ENCODE measurements at places on chromosomes 4 and X.

DNA sequence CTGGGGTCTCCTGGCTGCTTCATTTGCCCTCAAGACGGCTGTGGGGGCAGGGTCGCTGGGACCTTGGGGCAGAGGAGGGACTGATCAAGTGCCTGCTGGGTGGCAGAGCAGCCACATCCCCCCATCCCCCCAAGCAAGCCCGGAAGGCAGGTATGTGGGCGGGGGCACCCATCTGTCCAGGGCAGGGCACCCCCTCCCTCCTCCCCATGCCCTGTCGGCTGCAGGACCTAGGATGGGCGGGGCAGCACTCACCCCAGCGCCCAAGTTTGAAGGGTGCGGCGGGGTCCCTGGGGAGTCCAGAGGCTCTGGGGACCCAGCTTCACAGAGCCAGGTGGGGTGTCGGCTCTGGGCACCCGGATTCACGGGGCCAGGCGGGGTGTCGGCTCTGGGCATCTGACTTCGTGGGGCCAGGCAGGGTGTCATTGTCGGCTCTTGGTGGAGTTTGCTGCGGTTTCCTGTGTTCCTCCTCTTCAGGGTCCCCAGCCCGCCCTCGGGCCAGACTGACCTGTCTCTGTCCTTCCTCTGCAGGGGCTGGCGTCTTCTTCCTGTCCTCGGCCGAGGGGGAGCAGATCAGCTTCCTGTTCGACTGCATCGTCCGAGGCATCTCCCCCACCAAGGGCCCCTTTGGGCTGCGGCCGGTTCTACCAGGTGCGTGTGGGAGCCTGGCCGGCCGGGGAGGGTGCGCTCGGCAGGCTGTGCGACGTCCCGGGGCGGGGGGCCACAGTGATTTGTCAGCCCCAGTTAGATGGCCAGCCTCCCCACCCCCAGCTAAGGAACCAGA, 22.1 kb downstream of the DOK7 start:
- H3K36me3 ChIP-seq = no peaks in the 10 kb centered on the region
- H3K4me3 ChIP-seq = peak overlapping the region; percentile 57
- DNase-seq = no peak
- H3K4me1 ChIP-seq = peaks cover 20% of the 10 kb centered on the region

DNA sequence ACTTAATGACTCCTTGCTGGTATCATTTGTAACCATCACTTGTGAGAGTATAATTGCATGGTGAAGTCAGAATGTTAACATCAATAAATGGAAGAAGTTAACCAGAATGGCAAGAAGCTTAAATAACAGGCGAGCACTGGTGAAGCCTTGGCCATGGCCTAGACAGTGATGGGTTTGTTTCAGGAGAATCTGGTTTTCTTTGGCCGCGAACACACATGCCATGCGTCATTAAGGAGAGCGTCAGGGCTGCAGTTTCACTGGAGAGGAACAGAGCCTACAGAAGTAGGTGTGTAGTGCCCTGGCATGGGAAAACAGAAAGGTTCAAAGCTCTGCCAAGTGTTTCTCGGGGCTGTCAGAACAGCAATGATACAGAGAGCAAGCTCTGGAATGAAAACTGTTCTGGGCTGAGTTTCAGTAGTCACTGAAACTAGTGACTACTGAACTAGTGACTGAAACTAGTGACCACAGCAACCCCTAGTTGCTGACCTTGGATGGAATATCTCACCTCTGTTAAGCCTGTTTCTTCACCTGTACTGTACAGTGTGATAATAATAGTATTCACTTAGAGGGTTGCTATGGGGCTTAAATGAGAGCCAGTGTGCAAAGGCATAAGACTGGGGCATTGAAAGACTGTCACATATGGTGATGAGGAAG, 93.8 kb downstream of the C4orf51 start:
- no peak overlapping the region for H3K27ac ChIP-seq
- H3K4me3 ChIP-seq = no peak overlapping the region
- no peaks in the 10 kb centered on the region for H3K4me1 ChIP-seq
- H3K36me3 ChIP-seq = peaks cover 11% of the 10 kb centered on the region

DNA sequence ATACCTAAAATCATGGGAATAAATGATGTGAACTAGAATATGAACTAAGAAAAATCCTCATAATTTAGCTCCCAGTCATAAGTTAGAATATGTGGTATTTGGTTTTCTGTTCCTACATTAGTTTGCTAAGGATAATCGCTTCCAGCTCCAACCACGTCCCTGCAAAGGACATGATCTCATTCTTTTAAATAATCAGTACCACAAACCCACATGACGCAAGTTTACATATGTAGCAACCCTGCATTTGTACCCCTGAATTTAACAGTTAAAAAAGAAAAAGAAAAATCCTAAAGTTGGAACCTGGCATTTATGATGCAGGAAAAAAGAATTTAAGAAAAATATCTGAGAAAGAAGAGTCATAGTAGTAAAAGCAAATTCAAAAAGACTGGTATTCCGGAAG, 13.3 kb downstream of the UBA6 start:
- no peak overlapping the region for H3K27ac ChIP-seq
- DNase-seq = no peak
- H3K27me3 ChIP-seq = no peaks in the 10 kb centered on the region

DNA sequence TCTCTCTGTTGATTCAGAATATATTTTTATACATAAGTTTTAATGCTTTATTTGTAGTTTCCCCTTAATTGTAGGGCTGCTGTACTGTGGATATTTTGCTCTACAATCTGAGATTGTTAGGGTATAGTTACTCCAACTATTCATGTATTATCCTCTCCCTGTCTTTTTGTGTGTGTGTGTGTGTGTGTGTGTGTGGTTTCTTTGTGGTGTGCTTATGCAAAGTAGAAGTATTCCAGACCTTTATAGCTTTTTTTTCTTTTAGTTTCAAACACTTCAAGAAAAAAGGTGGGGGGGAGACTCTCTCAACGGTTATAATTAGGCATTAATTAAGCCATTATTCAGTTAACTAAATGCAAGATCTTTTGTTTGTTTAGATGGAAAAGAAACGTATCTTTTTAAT, 6.7 kb downstream of the SMAD1 start:
- H3K27ac ChIP-seq = no peak overlapping the region
- H3K4me3 ChIP-seq = no peak overlapping the region
- peaks cover 29% of the 10 kb centered on the region for H3K4me1 ChIP-seq
- DNase-seq = no peak
- no peaks in the 10 kb centered on the region for H3K27me3 ChIP-seq

GRCh38 chr4:142351958-142352357, 494.1 kb downstream of the INPP4B start:
- no peaks in the 10 kb centered on the region for H3K27me3 ChIP-seq
- peaks cover 5% of the 10 kb centered on the region for H3K36me3 ChIP-seq
- no peak overlapping the region for H3K4me3 ChIP-seq

- no peak for DNase-seq
- no peak overlapping the region for H3K4me3 ChIP-seq
- no peak overlapping the region for H3K27ac ChIP-seq
- no peaks in the 10 kb centered on the region for H3K36me3 ChIP-seq
- no peaks in the 10 kb centered on the region for H3K27me3 ChIP-seq
Measured at GRCh38 chr4:184906480-184907097, 80.8 kb upstream of the ACSL1 start.

GRCh38 chr4:10667701-10668326, 16.8 kb downstream of the CLNK start:
- H3K4me3 ChIP-seq = no peak overlapping the region
- no peaks in the 10 kb centered on the region for H3K36me3 ChIP-seq
- DNase-seq = no peak
- no peaks in the 10 kb centered on the region for H3K27me3 ChIP-seq
- no peaks in the 10 kb centered on the region for H3K4me1 ChIP-seq

GRCh38 chr4:149322203-149322602, 493.4 kb downstream of the IQCM start:
- no peaks in the 10 kb centered on the region for H3K4me1 ChIP-seq
- no peak for DNase-seq
- H3K4me3 ChIP-seq = no peak overlapping the region
- no peaks in the 10 kb centered on the region for H3K27me3 ChIP-seq
- H3K27ac ChIP-seq = no peak overlapping the region

- H3K27me3 ChIP-seq = no peaks in the 10 kb centered on the region
- H3K4me1 ChIP-seq = peaks cover 15% of the 10 kb centered on the region
- no peaks in the 10 kb centered on the region for H3K36me3 ChIP-seq
- H3K27ac ChIP-seq = peak overlapping the region; percentile 34
Measured at GRCh38 chr4:185283723-185284122, 74.3 kb downstream of the SNX25 start.

- DNase-seq = no peak
- H3K27me3 ChIP-seq = peaks cover 46% of the 10 kb centered on the region
- H3K4me3 ChIP-seq = no peak overlapping the region
- no peaks in the 10 kb centered on the region for H3K36me3 ChIP-seq
- H3K27ac ChIP-seq = no peak overlapping the region
- H3K4me1 ChIP-seq = peaks cover 5% of the 10 kb centered on the region
Measured at GRCh38 chr4:107034091-107034995, 1.8 kb downstream of the DKK2 start.

DNA sequence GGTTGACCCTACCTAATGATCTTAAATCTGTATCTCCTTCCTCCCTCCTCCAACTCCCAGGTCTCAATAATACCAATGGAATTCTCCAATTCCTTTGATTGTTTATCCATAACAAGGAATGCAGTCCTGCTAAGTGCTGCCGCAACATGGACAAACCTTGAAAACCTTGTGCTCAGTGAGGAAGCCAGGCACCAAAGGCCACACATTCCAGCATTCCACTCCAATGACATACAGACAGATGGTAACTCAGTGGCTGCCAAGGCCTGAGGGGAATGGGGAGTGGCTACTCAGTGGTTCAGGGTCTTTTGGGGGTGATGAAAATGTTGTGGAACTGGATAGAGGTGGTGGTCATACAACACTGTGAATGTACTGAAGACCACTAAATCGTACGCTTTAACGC, 10.4 kb downstream of the HAUS7 start:
- DNase-seq = no peak
- no peaks in the 10 kb centered on the region for H3K36me3 ChIP-seq
- no peak overlapping the region for H3K4me3 ChIP-seq
- H3K27me3 ChIP-seq = no peaks in the 10 kb centered on the region
- H3K4me1 ChIP-seq = peaks cover 2% of the 10 kb centered on the region

DNA sequence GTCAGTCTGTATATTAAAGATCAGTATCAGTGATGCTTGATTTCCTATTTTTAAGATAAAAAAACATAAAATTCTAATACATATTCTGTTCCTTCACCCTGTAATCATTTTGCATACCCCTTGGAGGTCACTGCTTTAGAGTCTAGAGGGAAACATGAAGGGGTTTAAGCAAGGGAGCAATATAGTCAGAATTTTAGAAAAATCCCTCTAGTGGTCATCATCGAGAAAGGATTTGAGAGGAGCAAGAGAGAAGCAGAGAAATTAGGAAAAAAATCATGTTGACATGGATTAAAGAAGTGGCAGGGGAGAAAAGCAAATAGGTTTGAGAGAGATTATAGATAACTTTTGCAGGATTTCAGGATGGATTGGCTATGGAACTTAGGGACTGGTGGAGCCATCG, 11.1 kb downstream of the APEX2 start:
- no peak overlapping the region for H3K27ac ChIP-seq
- H3K27me3 ChIP-seq = no peaks in the 10 kb centered on the region
- H3K4me1 ChIP-seq = peaks cover 27% of the 10 kb centered on the region
- DNase-seq = no peak

DNA sequence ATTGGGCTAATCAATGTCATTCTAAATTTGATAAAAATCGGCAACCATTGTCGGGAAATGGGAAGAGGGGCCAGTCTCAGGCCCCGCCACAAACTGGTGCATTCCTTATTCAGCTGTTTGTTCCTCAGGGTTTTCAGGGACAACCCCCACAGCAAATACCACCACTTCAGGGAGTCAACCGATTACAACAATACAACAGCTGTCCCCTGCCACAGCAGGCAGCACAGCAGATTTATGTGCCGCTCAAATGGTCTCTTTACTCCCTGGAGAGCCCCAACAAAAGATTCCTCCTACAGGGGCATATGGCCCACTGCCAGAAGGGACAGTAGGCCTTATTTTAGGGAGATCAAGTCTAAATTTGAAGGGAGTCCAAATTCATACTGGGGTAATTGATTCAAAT, 61.8 kb downstream of the ZNF732 start:
- DNase-seq = no peak
- no peaks in the 10 kb centered on the region for H3K27me3 ChIP-seq
- H3K4me1 ChIP-seq = no peaks in the 10 kb centered on the region

DNA sequence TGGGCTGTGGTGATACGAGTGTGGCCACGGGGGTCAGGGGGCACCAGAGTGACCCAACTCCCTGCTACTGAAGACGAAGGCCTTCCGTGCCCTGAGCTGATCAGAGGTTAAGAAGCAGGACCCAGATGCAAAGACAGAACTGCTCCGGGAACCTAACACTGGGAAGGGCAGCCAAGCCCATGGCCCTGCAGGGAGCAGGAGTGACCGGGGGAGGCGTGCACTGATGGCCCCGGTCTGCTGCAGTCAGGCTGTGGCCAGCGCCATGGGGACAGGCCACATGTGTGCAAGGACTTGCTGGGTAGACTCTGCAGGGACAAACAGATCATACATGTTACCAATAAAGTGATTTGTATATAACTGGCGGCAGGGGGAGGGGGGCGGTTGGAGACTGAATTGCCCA, 74.6 kb downstream of the ACOX3 start:
- H3K27me3 ChIP-seq = no peaks in the 10 kb centered on the region
- no peaks in the 10 kb centered on the region for H3K36me3 ChIP-seq
- no peak overlapping the region for H3K27ac ChIP-seq

DNA sequence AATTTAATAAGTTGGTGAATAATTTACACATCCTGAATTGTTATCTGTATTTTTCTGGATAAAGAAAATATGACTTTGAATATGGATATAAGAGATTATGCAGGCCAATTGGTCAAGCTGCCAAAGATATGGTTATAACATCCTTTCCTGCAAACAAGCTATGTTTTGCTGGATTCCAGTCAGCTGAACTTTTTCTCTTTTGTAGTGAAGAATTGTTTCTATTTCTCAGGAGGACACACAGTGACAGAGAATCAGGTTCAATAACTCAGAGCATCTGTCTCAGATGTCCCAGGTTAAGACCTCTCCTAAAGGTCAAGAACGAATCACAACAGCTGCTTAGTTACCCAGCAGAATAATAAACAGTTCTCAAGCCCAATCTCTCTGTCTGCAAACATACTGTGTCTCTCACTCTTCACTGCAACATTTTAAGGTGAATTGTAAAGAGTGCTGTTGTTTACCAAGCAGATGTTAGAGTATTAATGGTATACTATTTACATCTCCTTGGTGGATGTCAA, 189.5 kb upstream of the ANKRD50 start:
- no peak for DNase-seq
- H3K27me3 ChIP-seq = no peaks in the 10 kb centered on the region
- no peak overlapping the region for H3K4me3 ChIP-seq
- H3K27ac ChIP-seq = no peak overlapping the region
- peaks cover 23% of the 10 kb centered on the region for H3K4me1 ChIP-seq
- H3K36me3 ChIP-seq = no peaks in the 10 kb centered on the region

DNA sequence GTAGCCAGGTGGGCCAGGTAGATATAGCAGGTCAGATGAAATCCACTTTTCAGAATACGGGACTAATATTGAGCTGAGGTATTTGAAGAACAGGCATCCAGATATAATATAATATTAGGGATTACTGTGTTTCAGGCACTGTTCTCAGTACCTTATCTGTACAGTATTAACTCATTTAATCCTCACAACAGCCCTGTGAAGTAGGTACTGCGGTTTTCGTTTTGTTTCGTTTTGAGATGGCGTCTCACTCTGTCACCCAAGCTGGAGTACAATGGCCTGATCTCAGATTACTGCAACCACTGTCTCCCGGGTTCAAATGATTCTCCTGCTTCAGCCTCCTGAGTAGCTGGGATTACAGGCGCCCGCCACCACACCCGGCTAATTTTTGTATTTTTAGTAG, 129.6 kb downstream of the IL1RAPL2 start:
- H3K27me3 ChIP-seq = no peaks in the 10 kb centered on the region
- H3K4me3 ChIP-seq = no peak overlapping the region
- no peak for DNase-seq
- H3K27ac ChIP-seq = no peak overlapping the region
- H3K36me3 ChIP-seq = no peaks in the 10 kb centered on the region

GRCh38 chr4:3747581-3747904, 18.6 kb upstream of the ADRA2C start:
- no peak overlapping the region for H3K4me3 ChIP-seq
- no peaks in the 10 kb centered on the region for H3K4me1 ChIP-seq
- H3K27me3 ChIP-seq = peaks cover 3% of the 10 kb centered on the region
- no peak for DNase-seq
- no peak overlapping the region for H3K27ac ChIP-seq
